ENCODE measurements at places on chromosomes 6 and 20. TPM values are rescaled to one million over a fixed set of nuclear protein-coding genes. Genes with fewer than 3 reads are reported as not detected.

Gene RRAGD
- total RNA-seq = 22.1 TPM

Gene POPDC3
- total RNA-seq = 9.9 TPM

Gene IRAK1BP1
- 5.2 TPM for total RNA-seq

- DNase-seq = no peak
These were observed 466.3 kb upstream of the PLCB4 start for GRCh38 chr20:8602389-8603116.

GRCh38 chr6:94570581-94570980, 1006.8 kb upstream of the MANEA start:
- no peak for DNase-seq

DNA sequence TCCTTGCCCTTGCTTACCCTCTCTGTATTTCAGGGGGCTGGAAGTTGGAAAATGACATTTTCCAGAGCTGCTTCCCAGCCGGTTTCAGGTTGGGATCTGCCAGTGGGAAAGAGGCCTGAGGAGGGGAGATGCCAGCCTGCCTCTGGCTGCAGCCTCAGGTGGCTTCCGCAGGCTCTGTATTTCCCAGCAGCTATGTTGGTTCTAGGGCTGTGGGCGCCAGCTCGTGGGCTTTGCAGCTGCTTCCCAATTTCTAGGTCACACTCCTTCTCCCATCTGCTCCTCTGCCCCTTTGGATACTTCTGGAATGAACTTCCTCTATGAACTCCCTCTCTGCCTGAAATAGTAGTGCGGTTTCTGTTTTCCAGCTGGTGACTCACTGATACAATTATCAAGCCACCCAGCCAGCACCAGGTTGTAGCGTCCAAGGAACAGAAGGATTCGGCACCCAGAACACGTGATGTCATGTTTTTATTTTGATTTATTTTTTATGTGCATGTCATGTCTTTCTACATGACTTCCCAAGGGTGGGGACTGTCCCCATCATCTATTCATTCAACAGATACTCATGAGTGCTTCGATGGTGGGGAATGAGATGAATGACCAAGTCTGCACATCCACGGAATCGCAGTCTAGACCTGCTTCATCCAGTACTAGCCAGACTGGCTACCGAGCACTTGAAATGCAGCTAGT, 38.0 kb downstream of the TGM2 start:
- DNase-seq = peak; percentile 41

DNA sequence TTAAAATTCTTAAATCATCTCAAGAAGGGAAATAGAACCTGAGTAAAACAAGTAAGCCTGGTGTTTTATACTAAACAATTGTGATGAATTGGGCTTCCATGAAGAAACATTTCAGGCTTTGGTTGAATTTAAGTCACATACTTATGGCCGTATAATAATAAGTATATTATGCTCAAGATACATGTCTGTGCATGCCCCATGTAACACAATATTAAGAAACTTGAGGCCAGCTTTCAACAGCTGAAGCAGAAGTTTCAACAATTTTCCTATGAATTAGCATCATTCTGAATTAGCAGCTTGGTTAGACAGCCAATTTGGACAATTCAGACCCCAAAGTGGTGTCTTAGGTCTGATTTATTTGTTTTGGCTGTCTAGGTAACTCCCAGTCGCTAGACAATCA, 243.7 kb downstream of the MYLK4 start:
- no peak for DNase-seq

Gene FARS2
- 17.8 TPM for total RNA-seq

DNA sequence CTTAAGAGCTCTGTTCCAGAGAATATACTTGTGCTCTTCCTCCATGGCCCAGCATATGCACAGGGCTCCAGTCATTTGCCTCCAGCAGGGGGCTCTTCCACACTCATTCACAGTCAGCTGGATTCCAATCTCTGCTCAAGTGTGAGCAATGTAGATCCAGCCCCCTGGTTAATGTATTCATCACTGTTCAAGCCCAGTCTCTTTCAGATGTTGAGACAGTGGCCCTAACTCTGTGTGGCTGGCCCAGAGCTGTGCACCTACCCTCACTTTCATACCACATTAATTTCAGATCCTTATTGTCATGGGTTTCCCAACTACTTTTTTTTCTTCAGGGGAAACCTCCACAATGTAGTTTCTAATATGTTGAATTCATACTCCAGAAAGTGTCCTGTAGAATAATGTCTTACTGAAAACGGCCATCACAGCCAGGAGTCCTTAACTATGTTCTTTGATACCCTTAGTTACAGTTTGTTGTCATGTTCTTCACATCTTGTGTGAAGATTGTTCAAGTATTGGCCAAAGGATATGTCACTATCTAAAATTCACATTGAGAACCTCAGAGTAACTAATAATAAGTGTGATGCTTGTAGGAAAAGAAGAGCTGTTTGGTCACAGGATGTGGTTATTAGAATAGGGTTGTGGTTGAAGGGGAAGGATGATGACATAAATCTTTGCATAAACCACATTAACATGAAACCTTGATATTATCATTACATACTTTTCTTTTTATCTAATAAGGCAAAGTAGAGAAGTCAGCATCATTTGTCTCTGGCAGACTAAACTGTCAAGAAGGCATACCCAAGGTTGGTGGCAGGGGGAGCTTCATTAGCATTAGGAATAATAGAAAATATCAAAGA, 14.4 kb upstream of the HLA-DQA1 start:
- no peak for DNase-seq

GRCh38 chr20:52493171-52493721, 301.7 kb upstream of the ZFP64 start:
- DNase-seq = no peak

DNA sequence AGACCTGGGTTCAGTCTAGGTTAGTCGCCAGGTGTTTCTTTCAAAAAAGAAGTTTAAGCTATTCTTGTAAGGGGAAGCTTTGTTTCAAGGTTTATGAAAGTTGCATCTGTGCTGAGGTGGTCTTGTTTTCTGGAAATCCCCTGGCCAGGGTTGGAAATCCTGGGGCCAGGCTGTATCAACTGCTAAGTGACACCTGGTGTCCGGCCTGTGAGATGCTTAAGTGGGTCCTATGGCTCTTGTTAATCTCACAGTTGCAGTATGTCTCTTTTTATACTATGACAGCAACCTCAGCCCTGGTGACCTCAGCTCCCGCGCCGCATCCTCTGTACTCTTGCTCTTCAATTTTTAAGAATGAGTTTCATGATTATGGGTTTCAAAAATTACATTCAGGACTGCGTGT, 72.0 kb downstream of the CHMP4B start:
- no peak for DNase-seq

Gene ORC3
- total RNA-seq = 28.0 TPM

- DNase-seq = no peak
These were observed 217.9 kb downstream of the PRL start for GRCh38 chr6:22078802-22079545.

Gene RNF39
- total RNA-seq = not detected

Gene DACT2
- total RNA-seq = 1.9 TPM

Gene ZBTB46
- total RNA-seq = 30.2 TPM

DNA sequence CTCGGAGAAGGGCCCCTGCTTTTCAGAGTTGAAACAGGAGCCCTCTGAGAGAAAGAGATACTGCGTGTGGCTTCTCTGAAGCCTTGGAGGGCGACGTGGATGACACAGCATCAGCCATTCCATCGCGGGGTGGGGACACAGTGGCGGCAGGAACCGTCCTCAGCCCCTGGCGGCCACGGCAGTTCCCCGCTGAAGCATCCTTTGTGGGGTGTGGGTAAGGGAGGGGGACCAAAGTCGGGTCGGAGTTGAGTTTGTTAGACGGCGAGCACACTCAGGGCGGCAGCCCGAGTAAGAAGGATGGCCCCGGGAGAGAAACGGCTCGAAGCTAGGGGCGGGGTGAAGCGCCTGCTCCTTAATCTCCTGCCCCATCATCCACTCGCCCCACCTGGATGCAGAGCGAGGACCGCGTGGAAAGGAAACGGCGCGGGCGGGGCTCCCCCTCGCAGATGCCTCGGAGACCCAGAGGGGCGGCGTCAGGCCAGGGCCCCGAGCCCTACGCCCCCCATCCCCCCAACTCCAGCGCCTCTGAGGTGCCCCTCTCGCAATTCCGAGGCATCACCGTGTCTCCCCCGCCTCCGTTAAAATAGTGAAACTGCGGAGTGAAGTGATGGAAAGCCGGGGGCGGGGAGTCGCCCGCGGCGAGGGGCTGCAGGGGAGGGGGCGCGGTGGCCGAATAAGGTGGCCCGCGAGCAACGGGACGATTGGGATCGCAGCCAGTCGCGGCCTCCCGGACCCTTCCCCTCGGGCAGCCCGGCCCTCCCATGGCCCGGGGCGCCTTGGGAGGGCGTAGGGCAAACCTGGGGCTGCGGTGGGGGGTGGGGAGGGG, 796 bp upstream of the RREB1 start:
- DNase-seq = peak; percentile 72

DNA sequence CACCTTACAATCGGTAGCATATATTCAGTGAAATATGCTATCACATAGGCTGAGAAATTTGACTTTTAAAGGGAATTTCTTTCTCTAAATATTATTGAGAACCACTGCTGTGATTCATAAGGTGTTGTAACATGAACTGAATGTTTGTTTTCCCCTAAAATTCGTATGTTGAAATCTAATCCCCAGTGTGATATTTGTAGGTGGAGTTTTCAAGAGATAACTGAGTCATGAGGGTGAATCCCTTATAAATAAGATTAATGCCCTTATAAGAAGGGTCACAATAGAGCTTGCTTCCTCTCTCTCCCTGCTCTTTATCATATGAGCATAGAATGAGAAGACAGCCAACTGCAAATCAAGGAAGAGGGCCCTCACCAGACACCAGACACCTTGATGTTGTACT, 64.8 kb downstream of the LMBRD1 start:
- DNase-seq = no peak

DNA sequence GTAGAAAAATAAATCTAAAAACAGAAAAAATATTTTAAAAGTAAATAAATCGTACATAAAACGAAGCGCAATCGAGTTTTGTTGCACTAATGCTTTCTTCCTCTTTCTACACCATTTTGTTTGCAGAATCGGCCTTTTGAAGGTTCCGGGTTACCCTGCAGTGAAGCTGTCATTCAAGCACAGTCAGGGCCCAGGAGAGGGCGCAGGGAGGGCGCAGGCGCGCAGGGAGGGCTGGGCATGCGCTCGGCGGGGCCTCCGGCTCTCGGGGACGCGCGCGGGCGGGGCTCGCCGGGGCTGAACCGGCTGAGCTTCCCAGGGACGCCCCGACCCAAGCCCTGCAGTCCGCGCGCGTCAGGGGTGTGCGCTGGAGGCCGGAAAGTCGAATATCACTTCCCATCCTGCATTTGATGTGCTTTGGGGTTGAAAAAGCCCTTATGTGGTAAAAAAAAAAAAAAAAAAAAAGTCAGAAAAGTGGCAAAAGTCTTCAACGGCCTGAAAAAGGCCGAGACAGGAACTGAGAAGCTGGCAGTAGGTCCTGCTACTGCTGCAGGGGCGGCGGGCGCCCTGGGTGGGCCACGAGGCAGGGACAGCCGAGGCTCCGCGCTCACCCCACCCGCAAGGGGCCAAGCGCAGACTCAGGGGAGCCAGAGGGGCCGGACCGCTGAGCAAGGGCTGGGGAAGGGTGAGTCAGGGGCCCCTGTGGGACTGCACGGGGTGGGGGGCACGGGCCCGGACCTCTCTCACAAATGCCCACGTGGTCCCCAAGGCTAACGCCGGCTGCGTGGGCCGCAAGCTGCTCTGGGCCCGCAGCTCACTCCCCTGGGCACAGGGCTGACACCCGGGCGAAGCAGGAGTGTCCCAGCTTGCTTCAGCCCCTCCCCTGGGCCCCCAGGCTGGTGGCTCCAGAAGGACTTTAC, 40.5 kb downstream of the THBS2 start:
- peak; percentile 95 for DNase-seq

Gene PLAGL1
- total RNA-seq = 65.8 TPM

DNA sequence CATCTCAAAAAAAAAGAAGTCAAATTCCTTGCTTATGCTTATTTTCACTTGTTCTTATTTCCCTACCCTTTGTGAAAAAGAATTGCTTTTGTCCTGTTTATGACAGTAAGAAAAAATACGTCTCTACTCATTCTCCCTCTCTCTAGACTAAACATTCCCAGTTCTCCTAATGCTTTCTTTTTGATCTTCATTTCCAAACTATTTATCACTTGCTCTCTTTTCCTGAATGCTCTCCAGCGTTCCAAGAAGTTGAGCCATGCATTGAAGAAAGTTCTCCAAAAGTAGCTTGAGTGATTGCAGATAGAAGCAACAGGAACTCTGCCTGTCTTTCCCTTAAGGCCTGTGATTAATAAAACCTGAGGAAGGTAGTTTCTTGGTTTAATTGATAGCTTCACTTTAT, 53.1 kb upstream of the TMEM170B start:
- no peak for DNase-seq

- DNase-seq = no peak
These were observed 476.8 kb downstream of the EPHA7 start for GRCh38 chr6:92942549-92942948.

DNA sequence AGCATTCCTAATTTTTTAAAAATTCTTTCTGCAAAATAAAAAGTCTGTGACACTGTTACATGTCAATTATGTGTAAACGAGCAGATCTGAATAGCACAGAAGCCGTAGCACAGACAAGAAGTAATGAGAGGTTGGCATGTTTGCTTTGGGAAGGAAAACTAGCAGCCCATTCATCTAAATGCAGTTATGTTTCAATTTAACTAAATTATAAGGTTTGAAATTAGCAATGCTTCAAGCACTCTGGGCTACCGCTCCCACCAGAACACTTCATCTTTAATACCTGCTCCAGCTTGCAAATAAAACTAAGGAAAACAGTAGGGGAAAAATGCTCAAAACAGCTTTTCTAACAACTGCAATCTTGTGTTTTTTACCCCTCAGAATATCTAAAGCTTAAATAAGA, 73.9 kb downstream of the PTPRK start:
- no peak for DNase-seq

GRCh38 chr6:33685411-33686224, 25.9 kb downstream of the UQCC2 start:
- no peak for DNase-seq

Gene MUC21
- total RNA-seq = 0.18 TPM

Gene ZMYND8
- total RNA-seq = 49.3 TPM

Gene HLA-DRB1
- 82.1 TPM for total RNA-seq

DNA sequence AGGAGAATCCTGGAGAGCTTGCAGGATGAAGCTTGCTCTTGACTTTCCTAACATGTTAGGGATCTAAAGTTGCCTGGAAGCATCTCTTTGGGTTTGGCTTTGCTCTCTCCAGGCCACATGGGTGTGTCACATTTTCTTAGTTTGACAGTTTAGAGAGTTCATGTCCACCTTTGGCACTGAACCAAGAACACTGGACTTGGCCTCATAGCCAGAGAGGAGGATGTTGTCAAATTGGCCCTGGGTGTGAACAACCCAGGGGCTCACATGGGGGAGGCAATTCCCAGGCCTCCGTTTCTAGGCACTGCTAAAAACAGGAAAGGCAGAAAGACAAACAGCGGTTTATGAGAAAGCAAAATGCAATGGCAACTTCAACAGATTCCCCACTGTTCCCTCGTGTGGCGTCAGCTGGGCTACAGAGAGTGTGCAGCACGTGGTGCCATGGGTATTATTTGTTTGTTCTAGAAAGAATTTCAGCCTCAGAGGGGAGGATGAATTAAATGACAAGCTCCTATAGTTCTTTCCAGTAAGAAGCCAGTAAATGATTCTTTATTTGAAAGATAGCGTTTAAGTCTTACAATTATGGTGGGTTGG, 93.9 kb downstream of the CLIC5 start:
- DNase-seq = no peak

Data from sciatic nerve (tissue), 2 donors.